ENCODE measurements at places on chromosomes 7 and 10.
A peak's percentile ranks its signal among the peaks of the same experiment; 100 is the strongest.

GRCh38 chr7:98958968-98959367 is 80.6 kb downstream of the TRRAP start:
- DNase-seq: no peak

GRCh38 chr10:8767591-8767990 is 713.1 kb downstream of the GATA3 start:
- no peak for DNase-seq

GRCh38 chr10:18313626-18314025 is 173.4 kb downstream of the CACNB2 start:
- DNase-seq: no peak

DNA sequence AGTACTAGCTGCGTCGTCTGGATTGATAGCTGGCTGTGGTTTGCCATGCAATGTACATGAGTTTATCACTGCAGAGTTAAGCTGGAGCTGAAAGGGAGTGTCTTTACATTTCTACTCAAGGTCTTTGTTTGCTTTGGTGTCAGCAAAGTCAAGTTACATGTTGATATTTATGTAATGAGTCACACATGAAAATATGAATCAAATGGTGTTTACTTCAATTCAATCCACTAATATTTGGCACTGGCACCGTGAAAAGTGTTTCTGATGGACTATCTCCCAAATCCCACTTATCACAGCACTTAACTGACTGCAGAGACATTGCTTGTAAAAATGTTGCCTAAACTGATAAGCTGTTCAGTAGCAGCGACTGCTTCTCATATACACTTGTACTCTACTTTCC is 395.9 kb downstream of the TFEC start:
- no peak for DNase-seq

DNA sequence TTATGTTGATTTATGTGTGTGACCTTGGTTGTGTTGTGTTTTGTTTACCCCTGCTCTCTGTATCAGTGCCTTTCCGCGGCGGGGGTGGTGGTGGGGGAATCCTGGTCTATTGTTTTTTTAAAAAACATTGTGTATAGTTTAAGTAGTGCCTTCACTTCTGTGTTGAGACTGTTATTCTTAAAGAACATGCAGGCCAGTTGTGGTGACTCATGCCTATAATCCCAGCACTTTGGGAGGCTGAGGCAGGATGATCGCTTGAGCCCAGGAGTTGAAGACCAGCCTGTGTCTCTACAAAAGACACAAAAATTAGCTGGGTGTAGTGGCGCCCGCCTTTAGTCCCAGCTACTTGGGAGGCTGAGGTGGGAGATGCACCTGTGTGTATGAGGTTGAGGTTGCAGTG is 429.0 kb upstream of the LRGUK start:
- no peak for DNase-seq

DNA sequence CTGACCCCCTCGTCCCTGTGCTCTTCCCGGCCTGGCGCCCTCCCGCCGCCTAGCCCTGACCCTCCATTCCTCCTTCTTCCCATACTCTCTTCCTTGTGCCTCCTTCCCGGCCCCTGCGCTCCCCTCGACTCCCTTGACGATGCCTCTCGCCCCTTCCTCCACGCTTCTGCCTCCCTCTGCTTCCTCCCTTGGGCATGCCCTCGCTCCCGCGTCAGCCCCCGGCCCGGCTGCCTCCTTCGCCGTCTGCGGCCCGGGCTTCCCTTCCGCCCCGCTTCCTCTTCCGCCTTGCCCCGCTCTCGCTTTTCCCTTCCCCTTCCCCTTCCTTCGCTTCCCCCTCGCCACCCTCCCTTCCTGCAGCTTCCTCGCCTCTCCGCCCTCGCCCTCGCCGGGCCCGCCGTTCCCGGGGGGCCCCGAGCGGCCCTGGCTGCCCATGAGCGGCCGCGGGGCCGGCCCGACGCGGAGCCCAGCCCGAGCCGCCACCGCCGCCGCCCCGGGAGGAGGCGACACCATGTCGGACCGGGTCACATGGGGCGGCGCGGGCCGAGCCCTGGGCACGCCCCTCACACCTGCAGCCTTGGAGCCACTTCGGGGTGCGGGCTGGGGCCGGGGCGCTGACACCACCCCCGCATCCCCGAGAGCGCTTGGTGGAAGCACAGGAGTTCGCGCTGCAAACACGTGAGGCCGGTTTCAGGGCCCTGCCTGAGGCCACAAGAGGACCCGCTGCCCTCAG is at the start of gene FBXW4:
Gene FBXW4 (minus strand): TSS at position 497 of the 730 bp plus-strand sequence. CDS start 65 bp downstream, at position 432.
- DNase-seq: no peak

DNA sequence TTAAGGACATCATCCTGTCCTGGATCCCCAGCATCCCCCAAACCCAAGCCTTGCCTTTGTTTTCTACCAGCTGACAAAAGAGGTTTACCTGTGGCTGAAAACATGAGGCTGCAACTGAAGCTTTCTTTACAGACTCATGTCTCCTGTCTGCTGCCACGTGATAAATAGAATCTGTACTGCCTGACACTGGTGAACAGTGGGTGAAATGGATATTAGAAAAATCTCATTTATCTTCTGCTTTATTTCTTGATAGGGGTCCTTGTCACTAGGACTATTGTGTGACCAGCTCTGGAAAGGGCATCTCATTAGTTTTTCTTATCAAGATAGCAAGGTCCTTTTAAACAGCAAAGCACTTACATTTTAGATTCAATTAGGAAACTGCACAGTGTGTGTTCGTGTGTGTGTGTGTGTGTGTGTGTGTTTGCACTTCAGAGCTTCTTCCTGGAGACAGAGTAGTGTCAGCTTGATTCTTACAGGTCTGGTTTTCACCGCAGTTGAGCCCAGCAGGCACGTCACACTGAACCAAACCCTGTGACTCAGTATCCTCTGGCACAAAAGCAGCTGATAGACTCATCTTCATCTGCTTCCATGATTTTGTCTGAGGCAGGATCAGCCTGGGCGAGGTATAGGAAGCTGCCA is 373.5 kb upstream of the CELF2 start:
- no peak for DNase-seq

- no peak for DNase-seq
Observed at GRCh38 chr10:135601-136464, 578 bp downstream of the ZMYND11 start.

- DNase-seq: no peak
Observed at GRCh38 chr7:43637114-43637806, 54.4 kb downstream of the STK17A start.

GRCh38 chr10:101031796-101032636 is 982 bp downstream of the SFXN3 start:
- no peak for DNase-seq

DNA sequence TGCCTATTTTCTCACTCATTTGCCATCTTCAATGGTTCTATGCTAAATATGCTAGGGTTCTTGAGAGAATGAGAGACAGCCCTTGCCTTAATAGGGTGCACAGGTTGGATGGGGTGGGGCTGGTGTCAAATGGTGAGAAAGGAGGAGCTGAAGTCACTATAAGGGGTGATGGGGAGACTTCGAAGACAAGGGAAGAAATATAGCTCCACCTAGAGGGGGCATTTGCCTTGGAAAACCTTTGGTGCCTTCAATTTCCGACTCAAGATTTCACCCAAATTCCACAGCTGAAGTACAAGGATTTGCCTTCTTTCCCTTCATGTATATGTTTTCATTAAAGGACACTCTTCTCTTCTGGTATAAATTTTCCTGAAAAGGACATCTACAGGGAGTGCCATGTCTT is 5.6 kb downstream of the PTN start:
- DNase-seq: no peak

- DNase-seq: no peak
Observed at GRCh38 chr10:105434970-105435369, 793.9 kb downstream of the SORCS3 start.

GRCh38 chr7:66050990-66051448 is 24.6 kb upstream of the ASL start:
- DNase-seq: peak; percentile 97

All from AG09309 (cell line).